ENCODE measurements at places on chromosomes 5 and 9.
A peak's percentile ranks its signal among the peaks of the same experiment; 100 is the strongest.

DNA sequence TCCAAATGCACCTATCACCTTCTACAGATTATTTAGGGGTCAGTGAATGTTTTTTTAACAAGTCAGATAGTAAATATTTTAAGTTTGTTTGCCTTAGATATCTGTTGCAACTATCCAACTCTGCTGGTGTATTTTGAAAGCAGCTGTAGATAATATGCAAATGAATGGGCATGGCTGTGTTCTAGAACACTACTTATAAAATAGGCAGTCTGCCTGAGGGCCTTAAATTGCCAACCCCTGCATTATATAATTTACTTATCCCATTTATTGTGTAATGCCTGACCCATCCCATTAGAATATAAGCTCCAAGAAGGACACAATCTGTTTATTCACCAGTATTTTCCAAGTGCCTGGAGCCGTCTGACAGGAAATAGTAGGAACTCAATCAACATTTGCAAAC lies 149.0 kb downstream of the TTC39B start:
- DNase-seq = no peak

DNA sequence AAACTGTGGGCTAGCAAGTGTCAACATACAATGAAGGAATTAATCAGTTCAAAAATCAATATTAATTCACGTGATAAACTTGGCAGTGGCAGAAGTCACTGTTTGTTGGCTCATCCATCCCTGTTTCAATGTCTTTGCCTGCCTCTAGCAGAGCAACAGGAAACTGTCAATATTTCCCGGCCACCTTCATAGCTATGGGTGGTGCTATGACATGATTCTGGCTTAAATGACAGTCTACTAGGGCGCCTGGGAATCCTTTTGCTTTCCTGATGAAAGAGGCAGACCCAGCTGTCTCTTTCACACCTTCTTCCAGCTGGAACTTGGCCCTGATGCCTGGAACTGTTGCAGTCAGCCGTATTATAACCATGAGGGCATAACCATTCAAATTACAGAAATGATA lies 72.1 kb upstream of the DNAH5 start:
- peak; percentile 19 for DNase-seq

- no peak for DNase-seq
Observed at GRCh38 chr5:122390154-122390553, 78.1 kb downstream of the SNCAIP start.

GRCh38 chr9:4622016-4622415 lies 40.1 kb upstream of the PLPP6 start:
- DNase-seq = no peak

DNA sequence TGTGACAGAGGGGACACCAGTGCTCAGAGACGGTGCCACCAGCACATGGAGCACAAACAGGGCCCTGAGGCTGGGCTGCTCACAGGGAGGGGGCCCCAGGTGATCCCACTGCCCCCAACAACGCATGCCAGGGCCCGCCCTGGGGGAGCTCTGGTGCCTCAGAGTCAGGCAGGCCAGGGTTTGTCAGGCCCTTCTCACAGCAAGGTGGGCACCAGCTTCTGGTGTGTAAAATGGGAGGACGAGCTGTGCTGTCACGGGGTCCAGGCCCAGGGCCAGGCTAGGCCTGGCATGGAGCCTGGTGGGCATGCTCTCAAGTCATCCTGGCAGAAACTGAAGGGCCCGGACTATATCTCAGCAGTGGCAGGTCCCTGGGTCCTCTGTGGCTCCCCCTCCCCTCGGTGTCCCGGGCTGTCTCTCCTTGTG lies 34.5 kb downstream of the PRRT1B start:
- DNase-seq = no peak

DNA sequence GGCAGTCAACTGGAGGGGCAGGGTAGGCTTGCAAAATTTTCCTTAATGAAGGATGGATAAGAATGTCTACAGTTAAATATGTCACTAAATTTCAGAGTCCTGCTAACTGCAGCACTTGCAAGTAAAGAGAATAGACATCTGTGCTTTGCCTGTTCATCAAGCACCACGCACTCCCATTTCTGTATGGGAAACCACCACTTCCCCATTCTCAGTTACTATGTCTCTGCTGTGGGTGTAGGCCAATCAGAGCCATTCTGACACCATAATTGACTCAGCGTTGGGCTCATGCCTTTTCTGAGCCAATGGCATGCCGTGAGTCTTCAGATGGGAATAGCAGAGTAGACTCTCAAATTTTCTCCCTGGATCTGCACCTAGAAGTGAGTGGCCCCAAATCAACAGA lies 247.5 kb downstream of the GABRB2 start:
- no peak for DNase-seq

- DNase-seq = no peak
Observed at GRCh38 chr9:123312306-123312877, 43.6 kb upstream of the CRB2 start.

GRCh38 chr9:20624201-20625002 lies 2.1 kb upstream of the MLLT3 start:
- DNase-seq = peak; percentile 86

- DNase-seq = no peak
Observed at GRCh38 chr5:132354381-132355139, 14.9 kb upstream of the SLC22A5 start.

- no peak for DNase-seq
Observed at GRCh38 chr9:121851641-121852091, 200.2 kb downstream of the DAB2IP start.

DNA sequence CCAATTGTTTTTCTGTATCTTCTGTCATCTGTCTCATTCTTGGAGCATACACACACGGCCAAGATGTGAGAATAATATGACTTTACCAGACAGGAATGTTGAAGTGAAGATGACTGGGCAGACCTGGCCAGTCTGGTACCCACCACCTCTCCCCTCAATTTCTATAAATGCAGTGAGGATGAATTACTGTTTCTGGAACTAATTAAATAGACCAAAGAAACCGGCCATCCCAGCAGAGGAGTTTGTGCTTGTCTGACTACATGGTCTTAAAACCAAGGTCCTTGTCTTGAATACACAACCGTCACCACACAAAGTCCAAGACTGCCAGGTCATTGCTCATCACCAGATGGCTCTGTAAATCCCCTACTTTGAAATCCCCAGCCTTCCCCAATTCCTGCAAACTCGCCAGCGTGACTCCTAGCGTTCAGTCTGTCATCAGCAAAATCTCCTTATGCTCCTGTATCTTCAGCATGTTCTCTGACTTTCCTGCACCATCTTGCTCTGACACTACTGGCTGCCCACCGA lies 147.2 kb downstream of the PDE4D start:
- DNase-seq = peak; percentile 88

GRCh38 chr5:89850513-89850865 lies 559.1 kb downstream of the CETN3 start:
- DNase-seq = no peak

- no peak for DNase-seq
Observed at GRCh38 chr9:71901695-71902597, 9.0 kb downstream of the ABHD17B start.

DNA sequence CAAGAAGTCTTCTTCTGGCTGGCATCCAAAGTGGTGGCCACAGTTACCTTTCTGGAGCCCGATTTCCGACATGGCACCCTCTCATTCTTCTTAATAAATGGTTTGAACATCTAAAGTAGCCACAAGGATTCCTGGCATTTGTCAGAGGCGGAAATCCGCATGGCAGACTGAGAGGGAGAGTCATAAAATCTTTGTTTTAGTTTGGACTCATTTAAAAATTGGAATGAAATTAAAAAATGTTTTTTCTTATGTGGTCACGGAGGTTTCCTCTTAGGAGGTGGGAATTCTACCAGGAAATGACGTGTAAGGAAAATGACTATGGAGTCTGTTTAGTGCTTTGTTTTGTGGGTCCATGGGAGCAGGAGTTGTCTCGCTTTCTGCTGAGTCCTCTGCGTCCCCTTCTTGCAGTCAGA lies 133.0 kb upstream of the PTCH1 start:
- DNase-seq = no peak

DNA sequence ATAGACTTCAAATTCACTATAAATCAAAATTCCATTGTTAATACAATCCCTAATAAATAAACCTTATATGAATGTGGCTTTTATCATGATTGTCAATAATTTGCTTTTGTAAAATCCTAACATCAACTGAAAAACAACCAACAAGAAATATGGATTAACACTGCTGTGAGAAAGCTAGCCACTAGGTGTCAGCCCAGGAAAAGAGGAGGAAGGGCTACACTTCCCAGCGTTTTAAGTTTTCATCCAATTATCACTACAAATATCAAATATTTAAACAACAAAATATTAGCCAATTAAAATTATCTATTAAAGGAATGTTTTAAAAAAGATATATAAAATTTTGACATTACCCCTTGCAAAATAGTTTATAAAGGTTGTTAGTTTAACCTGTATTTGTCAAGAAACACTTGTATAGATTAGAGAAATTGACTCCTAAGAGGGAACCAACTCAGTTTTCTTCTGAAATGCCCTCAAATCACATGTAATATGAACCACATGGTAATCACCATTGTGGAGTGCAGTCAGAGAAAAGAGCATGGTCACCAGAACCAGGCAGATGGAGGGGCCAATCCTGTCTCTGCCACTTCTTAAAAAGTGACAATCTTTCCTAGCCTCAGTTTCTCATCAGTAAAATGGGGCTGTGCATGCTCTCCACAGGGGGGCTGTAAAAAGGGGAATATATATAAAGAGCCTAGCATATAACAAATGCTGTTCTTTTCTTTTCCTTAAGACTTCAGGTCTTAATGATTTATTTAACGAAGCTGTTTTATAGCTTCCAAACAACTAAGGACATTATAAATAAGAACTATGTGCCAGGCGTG lies 188.2 kb downstream of the CRB2 start:
- DNase-seq = peak; percentile 23

DNA sequence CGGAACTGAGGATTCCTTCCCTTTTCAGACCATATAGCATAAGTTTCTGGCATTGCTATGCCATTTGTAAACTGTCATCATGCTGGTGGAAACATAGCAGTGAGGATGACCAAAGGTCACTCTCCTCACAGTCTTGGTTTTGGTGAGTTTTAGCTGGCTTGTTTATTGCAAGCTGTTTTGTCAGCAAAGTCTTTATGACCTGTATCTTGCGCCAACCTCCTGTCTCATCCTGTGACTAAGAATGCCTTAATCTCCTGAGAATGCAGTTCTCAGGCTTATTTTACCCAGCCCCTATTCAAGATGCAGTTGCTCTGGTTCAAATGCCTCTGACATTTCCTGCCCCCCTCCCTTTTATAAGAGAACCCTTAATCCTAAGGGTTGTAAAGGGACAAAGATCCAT lies 26.7 kb upstream of the GRIA1 start:
- no peak for DNase-seq

DNA sequence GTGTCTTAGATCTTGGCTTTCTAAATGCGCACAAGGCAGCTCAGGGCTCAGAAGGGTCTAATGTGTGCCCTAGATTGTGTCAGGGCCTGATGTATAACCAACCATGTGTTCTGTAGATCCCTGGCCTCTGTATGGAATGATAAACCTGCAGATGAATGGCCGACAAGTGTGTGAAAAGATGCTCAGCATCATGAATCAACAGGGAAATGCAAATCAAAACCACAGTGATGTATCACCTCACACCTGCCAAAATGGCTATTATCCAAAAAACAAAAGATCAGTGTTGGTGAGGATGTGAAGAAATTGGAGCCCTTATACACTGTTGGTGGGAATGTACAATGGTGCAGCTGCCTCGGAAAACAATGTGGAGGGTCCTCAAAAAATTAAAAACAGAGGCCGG lies 489.8 kb downstream of the SEMA5A start:
- DNase-seq = no peak

DNA sequence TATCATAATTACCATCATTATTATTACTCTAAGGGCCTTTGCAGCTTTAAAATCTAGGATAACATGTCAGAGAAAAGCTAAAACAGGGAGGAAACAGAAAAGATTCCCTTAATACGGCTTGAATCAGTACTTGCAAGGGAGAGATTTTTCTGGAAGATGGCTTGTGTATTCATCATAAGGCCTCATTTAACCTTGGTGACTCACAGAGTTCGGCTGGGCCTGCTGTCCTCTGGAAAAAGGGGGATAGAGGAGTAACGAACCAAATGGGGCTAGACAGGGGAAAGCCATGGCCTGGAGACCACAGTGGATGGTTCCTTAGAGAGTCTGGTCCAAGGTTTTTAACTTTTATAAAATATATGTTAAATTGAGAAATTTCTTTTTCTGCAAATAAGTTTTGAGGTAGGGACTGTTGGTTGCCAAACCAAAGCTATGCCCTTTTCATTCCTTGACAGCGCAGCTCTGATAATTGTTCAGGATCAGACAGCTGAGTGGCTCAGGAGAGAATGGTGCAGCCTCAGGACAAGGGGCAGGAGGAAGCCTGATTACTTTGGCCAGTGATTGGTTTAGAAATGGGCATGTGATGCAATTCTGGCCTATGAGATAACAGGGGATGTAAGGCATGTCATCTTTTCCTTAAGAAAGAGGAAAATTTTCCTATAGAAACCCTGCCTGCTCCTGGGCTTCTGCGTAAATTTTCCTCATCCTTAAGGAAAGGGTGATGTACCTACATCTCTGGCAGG lies 25.6 kb upstream of the GSN start:
- DNase-seq = no peak

- no peak for DNase-seq
Observed at GRCh38 chr5:122153230-122153629, 23.9 kb downstream of the ZNF474 start.

GRCh38 chr9:125758986-125759763 lies 12.0 kb downstream of the PBX3 start:
- DNase-seq = no peak

GRCh38 chr5:158080112-158080511 lies 221.2 kb upstream of the CLINT1 start:
- DNase-seq = no peak

DNA sequence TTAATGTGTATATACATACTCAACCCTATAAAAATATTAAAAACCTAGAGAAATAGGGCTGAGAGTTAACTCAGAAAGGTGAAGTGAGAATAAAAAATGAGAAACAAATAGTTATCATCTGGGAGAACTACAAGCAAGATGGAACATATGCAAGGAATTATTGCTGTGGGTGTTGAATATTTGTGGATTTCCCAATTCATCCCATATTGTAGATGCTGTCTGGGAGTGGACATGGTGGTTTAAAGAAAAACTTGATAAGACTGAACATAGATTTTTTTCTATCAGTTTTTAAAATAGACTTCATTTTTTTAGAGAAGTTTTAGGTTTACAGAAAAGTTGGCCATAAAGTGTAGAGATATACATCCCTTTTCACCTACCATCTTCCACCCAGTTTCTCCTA lies 263.5 kb downstream of the SPATA31D1 start:
- DNase-seq = no peak

DNA sequence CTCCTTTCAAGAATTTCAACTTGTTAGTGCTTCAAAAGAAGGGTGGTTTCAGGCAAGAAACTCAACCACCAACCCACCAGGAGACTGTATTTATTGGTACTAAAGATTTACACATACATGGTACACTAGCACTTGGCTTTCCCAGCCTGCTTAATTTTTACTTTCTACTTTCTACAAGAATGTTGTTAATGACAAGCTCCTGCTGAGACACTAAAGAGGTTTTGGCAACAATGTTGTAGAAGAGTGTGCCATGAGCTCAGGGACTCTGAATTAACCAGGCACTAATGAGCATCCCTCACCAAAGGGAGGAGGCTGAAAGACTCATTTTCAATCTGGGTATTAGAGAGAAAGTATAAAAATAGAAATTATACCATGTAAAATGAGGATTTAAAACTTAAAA lies 195.0 kb downstream of the KIAA0825 start:
- DNase-seq = peak; percentile 31

Measured in NCI-H446 (cell line).